ENCODE measurements at places on chromosomes 7 and 10.

GRCh38 chr10:35398908-35399307 is 62.6 kb downstream of the CCNY start:
- DNase-seq: no peak

- no peak for DNase-seq
These were observed 13.9 kb downstream of the GPER1 start for GRCh38 chr7:1101563-1102431.

- DNase-seq: no peak
These were observed 54.6 kb downstream of the HACD1 start for GRCh38 chr10:17562614-17563013.

DNA sequence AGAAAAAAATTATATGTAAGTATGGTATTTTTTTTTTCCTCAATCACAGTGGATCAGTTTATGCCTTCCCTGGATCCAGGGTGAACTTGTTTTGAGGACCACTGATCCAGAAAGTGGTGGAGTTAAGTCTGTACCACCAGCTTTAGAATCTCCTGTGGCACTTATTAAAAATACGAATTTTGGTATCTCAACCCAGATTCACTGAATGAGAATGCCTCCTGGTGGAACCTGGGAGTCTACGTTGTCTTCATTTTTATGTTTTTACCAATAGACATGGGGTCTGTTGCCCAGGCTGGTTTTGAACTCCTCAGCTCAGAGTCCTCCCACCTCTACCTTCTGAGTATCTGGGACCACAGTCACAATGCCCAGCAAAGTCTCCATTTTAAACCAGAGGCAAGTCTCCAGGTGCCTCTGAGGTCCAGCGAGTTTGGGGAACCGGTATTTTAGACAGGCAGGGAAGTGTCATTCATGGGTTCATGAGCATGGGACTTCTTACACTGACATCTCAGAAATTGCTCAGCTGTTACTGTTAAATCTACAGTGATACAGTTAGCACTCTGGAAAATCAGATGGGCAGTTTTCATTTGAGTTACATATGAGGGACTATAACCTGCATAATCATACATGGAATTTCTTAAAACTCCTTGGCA is 200.9 kb downstream of the AUTS2 start:
- DNase-seq: no peak
